HS-27A (cell line): ENCODE measurements at places on chromosomes 12 and 14.

DNA sequence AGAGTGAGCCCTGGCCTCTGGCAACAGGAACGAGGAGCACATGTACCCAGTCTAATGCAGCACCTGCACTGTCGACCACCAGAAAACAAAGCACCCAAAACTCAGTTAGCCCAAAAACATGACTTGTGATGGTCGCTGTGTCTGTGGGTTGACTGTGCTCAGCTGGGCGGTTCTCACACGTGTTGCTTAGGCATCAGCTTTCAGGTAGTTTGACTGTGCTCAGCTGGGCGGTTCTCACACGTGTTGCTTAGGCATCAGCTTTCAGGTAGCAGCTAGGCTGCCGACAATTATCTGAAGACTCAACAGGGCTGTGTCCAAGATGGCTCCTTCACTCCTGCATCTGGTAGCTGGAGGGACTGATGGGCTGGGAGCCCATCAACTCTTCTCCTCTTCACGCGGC is 1.2 kb upstream of the LRCOL1 start:
- DNase-seq = no peak

GRCh38 chr12:28961948-28962384 is 187.1 kb upstream of the FAR2 start:
- no peak for DNase-seq

DNA sequence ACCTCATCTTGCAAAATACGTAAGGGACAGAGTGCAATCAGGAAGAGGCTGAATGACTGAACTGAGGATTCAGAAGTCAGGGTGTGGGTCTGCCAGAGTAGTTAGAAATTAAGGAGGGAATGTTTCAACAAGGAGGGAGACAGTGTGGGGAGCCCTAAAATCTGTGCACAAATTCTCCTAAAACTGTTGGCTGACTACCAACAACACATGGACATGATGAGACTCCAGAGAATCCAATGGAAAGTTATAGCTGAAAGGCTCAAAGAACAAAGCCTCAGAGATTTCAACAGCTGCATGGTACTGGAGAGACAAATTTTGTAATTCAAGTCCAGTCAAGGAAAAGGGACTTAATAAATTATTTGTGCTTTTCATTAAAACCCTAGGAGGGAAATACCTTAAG is 36.1 kb upstream of the NEDD1 start:
- DNase-seq = no peak

DNA sequence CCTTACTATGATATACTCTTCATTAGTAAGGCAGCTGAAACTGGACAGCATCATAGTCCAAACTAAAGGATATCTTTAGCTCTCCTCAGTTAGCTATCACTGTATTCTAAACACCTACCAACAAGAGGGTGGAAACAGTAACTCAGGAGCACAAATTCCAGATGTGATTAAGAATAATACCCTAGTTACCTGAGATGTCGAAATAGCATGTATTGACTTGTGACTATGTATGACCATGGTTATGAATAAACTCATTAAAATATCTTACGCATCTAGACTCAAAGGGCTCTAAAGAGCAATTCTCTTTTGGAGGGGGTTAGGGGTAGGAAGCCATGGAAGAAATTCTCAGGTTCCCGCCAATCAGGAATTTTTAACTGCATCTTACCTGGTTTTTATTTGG is 90.8 kb downstream of the C2CD5 start:
- DNase-seq = no peak

DNA sequence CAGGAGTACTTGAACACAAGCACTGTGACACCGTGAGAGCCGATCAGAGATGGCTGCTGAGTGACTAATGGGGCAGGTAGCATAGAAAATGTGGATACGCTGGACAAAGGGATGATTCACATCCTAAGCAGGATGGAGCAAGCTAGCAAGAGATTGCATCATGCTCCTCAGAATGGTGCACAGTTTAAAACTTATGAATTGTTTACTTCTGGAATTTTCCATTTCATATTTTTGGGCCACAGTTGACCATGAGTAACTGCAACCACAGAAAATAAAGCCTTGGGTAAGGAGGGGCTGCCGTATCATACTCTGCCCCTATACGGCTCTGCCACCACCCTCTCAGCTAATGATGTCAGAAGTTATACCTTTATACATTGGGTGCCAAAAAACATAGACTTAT is 23.3 kb upstream of the MARK3 start:
- peak; percentile 73 for DNase-seq

DNA sequence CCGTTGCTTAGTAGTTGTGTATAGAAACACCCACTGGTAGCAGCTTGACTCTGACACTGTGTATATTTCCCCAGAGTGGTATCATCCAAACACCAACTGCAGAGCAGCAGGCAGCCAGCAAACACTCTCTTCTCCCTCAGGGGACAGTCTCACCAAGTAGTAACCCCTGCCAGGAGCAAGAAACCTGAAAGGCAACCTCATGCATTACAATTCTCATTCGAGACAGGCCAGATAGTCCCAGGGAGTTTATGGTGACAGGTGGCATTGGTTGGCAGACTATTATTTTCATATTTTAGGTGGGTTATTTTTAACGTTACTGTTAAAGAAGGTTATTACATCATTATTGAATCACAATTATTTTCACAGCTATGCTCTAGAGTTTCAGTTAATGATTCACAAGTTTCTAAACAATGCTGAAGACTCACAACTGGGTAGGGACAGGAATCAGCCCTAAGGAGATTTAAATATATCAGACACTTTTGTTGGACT is 222.8 kb downstream of the EGLN3 start:
- DNase-seq = no peak

DNA sequence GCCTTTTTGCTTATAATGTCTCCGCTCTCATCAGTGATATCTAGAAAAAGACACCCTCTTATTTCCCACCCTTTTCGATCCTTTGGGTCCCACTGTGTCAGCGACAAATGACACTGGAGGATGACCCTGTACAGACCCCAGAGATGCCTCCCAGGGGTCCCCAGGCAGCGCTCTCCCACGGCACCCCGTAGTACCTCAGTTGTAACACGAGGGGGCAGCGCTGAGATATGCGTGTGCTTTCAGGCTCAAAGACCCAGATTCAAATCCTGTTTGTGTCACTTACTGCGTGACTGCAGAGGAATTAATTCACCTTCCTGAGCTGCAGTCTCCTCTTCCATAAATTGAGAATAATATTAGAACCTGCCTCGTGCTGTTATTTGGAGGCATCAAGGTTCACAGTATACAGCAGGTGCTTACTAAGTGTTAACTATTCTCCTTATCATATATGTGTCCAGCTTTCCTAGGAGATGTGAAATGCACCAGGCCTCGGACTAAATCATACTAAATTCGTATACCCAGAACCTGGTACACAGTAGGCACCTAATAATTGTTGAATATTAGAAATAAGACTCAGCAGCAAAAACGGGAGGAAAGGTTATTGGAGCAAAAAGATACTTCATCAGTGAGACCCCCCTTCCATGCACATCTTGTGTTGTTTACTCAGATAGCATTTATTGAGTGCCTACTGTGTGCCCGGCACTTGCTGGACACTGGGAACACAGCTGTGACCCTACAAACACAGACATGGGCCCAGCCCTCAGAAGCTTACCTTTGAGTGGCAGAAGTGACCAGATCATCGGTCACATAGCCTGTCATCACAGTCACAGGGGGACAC is 99.9 kb downstream of the PHETA1 start:
- no peak for DNase-seq

GRCh38 chr12:95014554-95014953 is 11.1 kb upstream of the NDUFA12 start:
- DNase-seq = no peak
